ENCODE measurements at places on chromosomes 13 and 19.
A peak's percentile ranks its signal among the peaks of the same experiment; 100 is the strongest.

GRCh38 chr19:2560369-2560768 lies 84.4 kb downstream of the GADD45B start:
- H3K36me3 ChIP-seq, result no peaks in the 10 kb centered on the region
- H3K27ac ChIP-seq, result no peak overlapping the region
- no peaks in the 10 kb centered on the region for H3K27me3 ChIP-seq
- DNase-seq, result no peak
- H3K4me3 ChIP-seq, result no peak overlapping the region

DNA sequence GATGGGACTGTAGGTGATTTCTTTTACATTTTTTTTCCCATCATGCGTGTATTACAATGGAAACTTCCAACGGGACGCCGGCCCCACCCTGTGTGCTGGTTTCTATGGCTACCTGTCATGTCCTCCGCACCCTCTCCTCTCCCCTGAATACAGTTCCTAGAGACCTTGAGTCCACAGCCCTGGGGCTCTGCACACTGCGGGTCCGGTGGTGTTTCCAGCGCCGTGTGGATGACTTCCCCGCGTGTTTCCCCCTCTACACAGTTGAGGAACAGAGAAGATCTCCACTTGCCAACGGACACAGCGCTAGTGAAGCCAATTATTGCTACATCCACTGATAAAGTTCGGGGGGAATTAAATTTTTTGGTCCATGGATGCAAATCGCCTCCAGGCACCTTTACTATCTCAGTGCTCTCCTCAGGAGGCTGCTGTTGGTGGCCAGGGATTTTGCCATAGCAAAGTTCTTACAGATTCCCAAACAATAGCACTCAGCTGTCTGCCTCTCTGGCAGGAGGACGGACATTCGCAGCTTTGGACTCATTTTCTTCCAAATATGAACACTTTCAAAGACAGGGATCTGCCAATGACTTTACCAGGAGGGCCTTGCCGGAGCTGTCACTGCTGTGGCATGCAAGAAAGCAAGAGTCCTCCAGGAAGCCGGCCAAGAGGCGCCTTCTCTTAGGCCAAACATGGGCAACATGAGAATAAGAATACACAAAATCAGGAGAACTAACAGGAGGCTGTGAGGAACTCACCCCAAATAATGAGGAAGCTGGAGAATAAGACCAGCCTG lies 39.3 kb upstream of the GAS6 start:
- H3K36me3 ChIP-seq, result no peaks in the 10 kb centered on the region
- no peaks in the 10 kb centered on the region for H3K27me3 ChIP-seq
- no peak overlapping the region for H3K4me3 ChIP-seq
- no peak overlapping the region for H3K27ac ChIP-seq
- peaks cover 1% of the 10 kb centered on the region for H3K4me1 ChIP-seq
- peak; percentile 48 for DNase-seq

- peaks cover 32% of the 10 kb centered on the region for H3K4me1 ChIP-seq
- no peaks in the 10 kb centered on the region for H3K27me3 ChIP-seq
- no peak for DNase-seq
- H3K27ac ChIP-seq, result peak overlapping the region; percentile 2
Observed at GRCh38 chr13:75414036-75414827, 67.7 kb downstream of the TBC1D4 start.

GRCh38 chr13:30081331-30081730 lies 226.0 kb downstream of the KATNAL1 start:
- H3K27me3 ChIP-seq, result no peaks in the 10 kb centered on the region
- H3K27ac ChIP-seq, result no peak overlapping the region
- no peaks in the 10 kb centered on the region for H3K36me3 ChIP-seq
- DNase-seq, result no peak

GRCh38 chr19:42343344-42344110 lies 18.1 kb downstream of the MEGF8 start:
- DNase-seq, result no peak
- H3K27ac ChIP-seq, result no peak overlapping the region
- H3K4me1 ChIP-seq, result no peaks in the 10 kb centered on the region
- H3K36me3 ChIP-seq, result peaks cover 10% of the 10 kb centered on the region
- H3K4me3 ChIP-seq, result no peak overlapping the region

- peaks cover 11% of the 10 kb centered on the region for H3K4me1 ChIP-seq
- DNase-seq, result peak; percentile 45
- no peak overlapping the region for H3K27ac ChIP-seq
- no peak overlapping the region for H3K4me3 ChIP-seq
- no peaks in the 10 kb centered on the region for H3K36me3 ChIP-seq
Observed at GRCh38 chr13:111663505-111663904, 343.1 kb downstream of the TEX29 start.

GRCh38 chr13:26819046-26819445 lies 58.5 kb upstream of the GPR12 start:
- no peak overlapping the region for H3K4me3 ChIP-seq
- no peak overlapping the region for H3K27ac ChIP-seq
- H3K36me3 ChIP-seq, result no peaks in the 10 kb centered on the region
- peaks cover 8% of the 10 kb centered on the region for H3K27me3 ChIP-seq
- no peak for DNase-seq
- H3K4me1 ChIP-seq, result peaks cover 13% of the 10 kb centered on the region

- DNase-seq, result no peak
- no peak overlapping the region for H3K4me3 ChIP-seq
- no peak overlapping the region for H3K27ac ChIP-seq
- H3K36me3 ChIP-seq, result no peaks in the 10 kb centered on the region
- no peaks in the 10 kb centered on the region for H3K27me3 ChIP-seq
Observed at GRCh38 chr19:1921825-1922224, 16.6 kb downstream of the ADAT3 start.

DNA sequence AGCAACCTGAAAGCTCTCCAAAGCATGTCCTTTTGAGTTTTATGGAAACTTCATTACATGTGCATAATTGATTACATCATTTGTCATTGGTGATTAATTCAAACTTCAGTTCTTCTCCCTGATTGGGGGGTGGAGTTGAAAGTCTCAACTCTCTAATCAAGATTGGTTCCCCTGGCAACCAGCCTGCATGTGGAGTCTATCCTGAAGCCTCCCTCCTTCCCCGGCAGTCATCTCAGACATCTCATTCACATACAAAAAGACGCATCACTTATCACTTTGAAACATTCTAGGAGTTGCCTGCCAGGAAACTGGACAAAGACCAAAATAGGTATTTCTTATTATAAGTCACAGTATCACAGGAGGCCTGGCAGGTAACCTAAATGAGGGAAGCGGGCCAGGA lies 50.5 kb downstream of the TEX26 start:
- no peaks in the 10 kb centered on the region for H3K27me3 ChIP-seq
- H3K27ac ChIP-seq, result no peak overlapping the region
- H3K4me1 ChIP-seq, result peaks cover 9% of the 10 kb centered on the region
- H3K36me3 ChIP-seq, result no peaks in the 10 kb centered on the region
- H3K4me3 ChIP-seq, result no peak overlapping the region
- DNase-seq, result no peak

GRCh38 chr13:34935841-34936240 lies 6.2 kb upstream of the NBEA start:
- no peak for DNase-seq
- no peak overlapping the region for H3K27ac ChIP-seq
- no peaks in the 10 kb centered on the region for H3K36me3 ChIP-seq
- H3K27me3 ChIP-seq, result peaks cover 20% of the 10 kb centered on the region
- H3K4me3 ChIP-seq, result no peak overlapping the region

DNA sequence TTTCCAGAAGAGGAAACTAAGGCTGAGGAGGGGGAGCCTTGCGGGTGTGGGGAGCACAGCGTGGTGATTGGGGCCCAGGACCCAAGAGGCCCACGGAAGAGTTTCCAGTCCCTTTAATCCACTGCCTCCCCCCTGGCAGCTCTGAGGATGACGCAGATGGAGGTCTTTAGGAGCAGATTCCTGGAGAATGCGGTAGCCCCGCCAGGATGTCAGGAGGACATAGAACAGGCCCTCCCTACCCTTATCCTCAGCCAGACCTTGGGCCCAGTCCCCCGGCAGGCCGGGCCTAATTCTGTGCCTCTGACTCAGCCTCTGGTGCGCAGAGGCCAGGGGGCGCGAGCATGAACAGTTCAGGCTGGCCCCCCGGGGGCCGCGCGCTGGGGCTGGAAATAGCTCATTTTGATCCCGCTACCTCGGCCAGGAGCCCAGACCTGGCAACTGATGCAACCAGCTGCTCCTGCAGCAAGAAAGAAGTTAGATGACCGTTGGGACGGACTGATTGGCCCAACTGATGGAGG lies 461 bp upstream of the HSPB6 start:
- H3K36me3 ChIP-seq, result peaks cover 7% of the 10 kb centered on the region
- peak overlapping the region; percentile 97 for H3K27ac ChIP-seq
- no peak for DNase-seq
- peaks cover 9% of the 10 kb centered on the region for H3K4me1 ChIP-seq

- no peak for DNase-seq
- no peaks in the 10 kb centered on the region for H3K27me3 ChIP-seq
- H3K4me1 ChIP-seq, result no peaks in the 10 kb centered on the region
Observed at GRCh38 chr19:9345005-9345404, 17.8 kb upstream of the ZNF177 start.

GRCh38 chr13:98741741-98742435 lies 10.6 kb downstream of the SLC15A1 start:
- no peaks in the 10 kb centered on the region for H3K27me3 ChIP-seq
- H3K4me3 ChIP-seq, result no peak overlapping the region
- no peak overlapping the region for H3K27ac ChIP-seq
- H3K4me1 ChIP-seq, result no peaks in the 10 kb centered on the region
- no peaks in the 10 kb centered on the region for H3K36me3 ChIP-seq
- DNase-seq, result no peak

DNA sequence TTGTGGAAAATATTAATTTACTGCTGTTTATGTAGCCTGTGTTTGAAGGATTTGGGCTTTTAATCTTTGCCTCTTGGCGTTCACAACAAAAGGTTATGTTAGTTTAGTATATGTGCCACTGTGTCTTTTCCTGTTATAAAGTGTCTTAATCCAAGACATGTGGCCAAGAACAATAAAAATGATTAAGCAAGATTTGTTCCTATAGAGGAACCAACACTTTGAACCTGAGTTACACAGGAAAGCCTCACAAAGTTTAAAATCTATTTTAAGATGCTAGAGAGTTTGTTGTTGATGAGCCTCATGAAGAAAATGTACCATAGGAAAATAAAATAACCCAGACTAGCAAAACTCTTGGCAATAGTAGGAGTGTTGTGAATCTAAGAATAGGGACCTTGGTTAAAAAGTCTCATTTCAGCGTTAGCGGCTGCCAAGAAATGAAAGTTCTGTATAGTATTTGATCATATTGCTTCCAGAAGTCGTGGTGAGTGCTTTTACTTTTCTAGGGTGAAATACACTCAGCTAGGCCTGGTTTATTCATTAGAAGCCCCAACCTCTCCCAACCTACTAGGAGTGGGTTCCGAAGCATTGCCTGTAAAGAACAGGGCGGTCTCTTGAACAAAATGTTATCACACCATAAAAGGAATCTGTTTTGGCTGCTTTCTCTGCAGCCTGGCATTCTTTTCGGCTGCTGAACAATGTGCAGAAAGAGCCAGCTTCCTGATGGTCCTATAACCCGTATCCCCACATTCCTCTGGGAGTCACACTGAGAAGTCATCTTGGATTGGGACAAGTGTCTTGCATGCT lies 102.6 kb downstream of the LRCH1 start:
- no peaks in the 10 kb centered on the region for H3K27me3 ChIP-seq
- no peak overlapping the region for H3K4me3 ChIP-seq
- H3K4me1 ChIP-seq, result peaks cover 21% of the 10 kb centered on the region
- H3K36me3 ChIP-seq, result peaks cover 15% of the 10 kb centered on the region

DNA sequence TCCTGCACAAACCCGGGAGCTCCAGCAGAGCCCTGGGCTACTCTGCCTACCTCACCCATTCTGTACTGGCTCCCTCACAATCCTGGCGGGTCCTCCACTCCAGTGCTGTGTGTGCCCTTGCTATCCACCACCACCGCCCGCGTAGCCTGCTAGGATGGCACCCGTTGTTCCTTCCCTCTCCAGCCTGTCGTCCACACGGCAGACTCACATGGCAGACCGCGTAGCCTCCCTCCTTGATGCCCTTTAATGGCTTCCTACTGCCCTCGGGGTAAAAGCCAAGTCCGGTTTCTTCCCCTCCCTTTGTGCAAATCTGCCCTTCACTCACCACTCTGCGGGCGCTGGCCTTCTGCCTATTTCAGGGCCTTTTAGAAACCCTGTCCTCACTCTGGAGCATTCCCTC lies 106.6 kb downstream of the RAB20 start:
- H3K4me1 ChIP-seq, result peaks cover 6% of the 10 kb centered on the region
- no peaks in the 10 kb centered on the region for H3K27me3 ChIP-seq
- no peaks in the 10 kb centered on the region for H3K36me3 ChIP-seq
- DNase-seq, result no peak
- H3K4me3 ChIP-seq, result no peak overlapping the region
- H3K27ac ChIP-seq, result no peak overlapping the region

- no peaks in the 10 kb centered on the region for H3K27me3 ChIP-seq
- no peaks in the 10 kb centered on the region for H3K4me1 ChIP-seq
- DNase-seq, result no peak
Observed at GRCh38 chr13:85373322-85373721, 425.9 kb downstream of the SLITRK6 start.

GRCh38 chr13:94198681-94199080 lies 280.8 kb downstream of the DCT start:
- no peak overlapping the region for H3K27ac ChIP-seq
- DNase-seq, result no peak
- peaks cover 15% of the 10 kb centered on the region for H3K4me1 ChIP-seq
- no peak overlapping the region for H3K4me3 ChIP-seq

- peak within 1 kb of the TSS; percentile 96 for H3K4me3 ChIP-seq
- peak; percentile 96 for DNase-seq
- H3K4me1 ChIP-seq, result peaks cover 10% of the 10 kb centered on the region
- H3K36me3 ChIP-seq, result peaks cover 41% of the 10 kb centered on the region
- H3K27me3 ChIP-seq, result peaks cover 20% of the 10 kb centered on the region
Observed at GRCh38 chr19:44499962-44500949, at the start of gene ZNF180. TSS of gene ZNF180 (minus strand) at chr19:44500522. CDS start at chr19:44497334, 3,188 bp downstream.

- H3K4me3 ChIP-seq, result no peak overlapping the region
- no peak overlapping the region for H3K27ac ChIP-seq
- H3K36me3 ChIP-seq, result no peaks in the 10 kb centered on the region
- no peaks in the 10 kb centered on the region for H3K27me3 ChIP-seq
- H3K4me1 ChIP-seq, result no peaks in the 10 kb centered on the region
- no peak for DNase-seq
Observed at GRCh38 chr13:92137520-92137919, 739.1 kb downstream of the GPC5 start.

DNA sequence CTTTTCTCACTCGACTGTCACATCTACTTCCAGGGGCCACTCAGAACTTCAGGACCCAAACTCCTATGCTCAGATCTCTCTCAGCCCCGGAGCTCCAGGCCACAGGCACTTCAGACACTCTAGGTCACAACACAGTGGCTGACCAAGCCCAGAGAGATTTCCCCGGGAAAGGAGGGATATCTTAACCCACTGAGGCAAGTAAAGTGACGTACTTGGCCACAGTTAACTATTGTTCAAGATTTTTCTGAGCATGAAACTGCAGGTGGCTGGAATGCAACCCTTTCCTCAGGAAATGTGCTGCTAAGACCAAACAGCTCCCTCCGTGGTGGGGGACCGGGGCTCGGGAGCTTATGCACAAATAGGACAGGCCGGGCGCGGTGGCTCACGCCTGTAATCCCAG lies 23.9 kb downstream of the OPA3 start:
- peaks cover 13% of the 10 kb centered on the region for H3K4me1 ChIP-seq
- H3K4me3 ChIP-seq, result no peak overlapping the region
- H3K36me3 ChIP-seq, result no peaks in the 10 kb centered on the region
- no peaks in the 10 kb centered on the region for H3K27me3 ChIP-seq
- H3K27ac ChIP-seq, result no peak overlapping the region

Measured in type B pancreatic cell (in vitro differentiated cells).